ENCODE measurements at places on chromosomes 2 and 18.

DNA sequence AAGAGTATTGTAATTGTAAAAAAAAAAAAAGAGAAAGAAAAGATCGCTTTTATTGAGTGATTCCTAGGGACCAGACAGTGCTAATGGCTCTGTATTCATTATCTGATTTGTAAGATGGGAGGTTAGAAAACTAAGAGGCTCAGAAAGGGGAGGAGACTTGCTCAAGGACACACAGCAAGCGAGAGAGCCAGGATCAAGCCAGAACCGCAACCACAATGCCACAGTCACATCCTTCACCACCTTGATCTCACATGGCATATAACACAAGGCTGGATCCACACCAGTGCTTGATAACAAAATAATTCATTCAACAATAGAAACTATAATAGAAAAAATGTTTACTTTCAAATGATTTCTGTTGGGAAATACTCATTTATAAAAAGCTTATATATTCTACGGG, 37.5 kb downstream of the TFCP2L1 start:
- no peak for DNase-seq

DNA sequence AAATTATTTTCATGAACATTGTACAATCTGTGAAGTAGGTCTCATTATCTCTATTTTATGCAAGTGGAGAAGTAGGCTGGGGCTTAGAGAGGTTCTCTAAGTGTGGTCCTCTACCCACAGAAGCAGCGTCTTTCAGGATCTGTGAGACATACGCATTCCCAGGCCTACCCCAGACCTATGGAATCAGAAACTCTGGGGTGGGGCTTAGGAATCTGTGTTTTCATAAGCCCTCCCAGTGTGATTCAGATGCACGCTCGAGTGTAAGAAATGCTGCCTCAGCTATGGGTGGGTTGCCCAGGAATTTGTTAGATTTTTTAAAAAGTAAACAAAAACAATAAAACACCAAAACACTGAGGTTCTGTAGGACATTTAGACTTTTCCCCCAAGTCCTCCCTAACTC, 14.8 kb upstream of the ZAP70 start:
- DNase-seq, result no peak

DNA sequence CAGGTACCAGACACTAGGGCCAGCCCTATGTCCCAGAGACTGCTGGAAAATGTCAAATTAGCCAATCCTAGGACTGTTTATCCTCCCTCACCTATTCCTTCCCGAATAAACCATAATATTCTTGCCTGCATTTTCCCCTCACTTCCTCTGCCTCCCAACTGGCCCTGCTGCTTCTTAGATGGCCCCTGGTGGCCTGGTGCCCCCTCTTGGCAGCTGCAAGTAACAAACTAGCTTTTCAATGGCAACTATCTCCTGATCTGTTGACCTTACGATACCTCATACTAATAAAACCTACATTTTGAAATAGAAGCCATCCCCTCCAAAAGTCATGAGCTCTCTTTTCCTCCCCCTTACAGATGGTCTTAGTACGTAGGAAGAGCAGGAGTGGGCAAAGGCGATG, 132.0 kb downstream of the ALPK2 start:
- DNase-seq, result peak; percentile 44

DNA sequence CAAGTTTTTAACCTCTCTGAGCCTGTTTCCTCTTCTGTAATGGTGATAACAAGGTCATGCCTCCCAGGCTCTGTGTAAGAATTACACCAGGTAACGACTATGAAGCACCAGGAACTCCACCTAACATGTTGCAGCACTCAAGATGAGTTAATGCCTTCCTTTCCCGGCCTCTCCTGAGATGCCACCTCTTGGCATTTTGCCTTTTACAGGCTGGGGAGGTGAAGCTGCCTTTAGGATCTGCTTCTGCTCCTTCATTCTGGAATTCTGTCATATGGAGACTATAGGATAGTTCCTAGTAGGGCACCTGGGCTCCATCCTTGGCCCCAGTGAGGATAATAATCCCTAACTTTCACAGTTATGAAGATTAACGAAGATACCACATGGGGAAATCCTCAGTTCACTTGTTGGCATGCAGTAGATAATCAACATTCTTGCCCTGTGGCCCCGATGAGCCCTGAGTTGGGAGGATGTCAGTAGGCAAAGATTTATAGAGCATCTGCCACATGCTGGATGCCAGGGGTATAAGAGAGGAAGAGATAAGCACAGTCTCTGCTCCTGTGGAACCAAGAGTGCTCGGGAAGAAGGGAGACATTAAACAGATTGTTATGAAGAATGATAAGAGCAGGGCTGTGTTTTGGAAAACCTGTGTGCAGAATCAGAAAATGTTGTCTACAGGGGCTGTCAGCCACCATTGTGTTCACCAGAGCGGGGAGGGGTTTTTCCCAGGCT, 43.9 kb upstream of the KCNF1 start:
- no peak for DNase-seq

DNA sequence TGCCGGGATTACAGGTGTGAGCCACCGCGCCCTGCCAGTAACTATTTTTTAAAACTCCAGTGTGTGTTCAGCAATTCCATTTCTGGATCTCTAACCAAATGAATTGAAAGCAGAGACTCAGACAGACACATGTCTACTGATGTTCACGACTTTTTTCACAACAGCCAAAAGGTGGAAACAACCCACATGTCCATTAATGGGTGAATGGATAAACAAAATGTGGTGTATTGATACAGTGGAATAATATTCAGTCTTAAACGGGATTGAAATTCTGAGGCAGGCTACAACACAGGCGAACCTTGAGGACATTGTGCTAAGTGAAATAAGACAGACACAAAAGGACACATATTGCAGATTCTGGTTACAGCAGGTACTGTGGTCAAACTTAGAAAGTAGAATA, 55.0 kb downstream of the DDX1 start:
- no peak for DNase-seq

DNA sequence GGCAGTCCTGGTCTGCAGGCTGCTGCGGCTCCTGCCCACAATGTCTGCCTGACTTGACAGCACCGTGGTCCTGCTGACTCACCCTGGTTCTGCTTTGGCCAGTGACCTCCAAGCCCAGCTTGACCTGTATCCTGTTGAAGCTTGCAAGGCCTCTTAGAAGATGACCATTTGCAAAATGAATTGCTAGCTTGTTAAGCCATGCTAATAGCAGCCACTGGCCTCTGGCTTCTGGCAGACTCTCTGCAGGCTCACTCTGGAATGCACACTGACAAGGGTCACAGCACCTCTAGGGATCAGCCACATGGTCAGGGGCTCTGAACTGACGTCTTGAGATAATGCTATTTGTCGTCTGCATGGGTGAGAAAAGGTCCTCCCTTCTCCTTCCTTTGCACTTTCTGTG, 25.9 kb downstream of the CNGA3 start:
- DNase-seq, result no peak

GRCh38 chr2:46711156-46711555, 204.4 kb downstream of the MCFD2 start:
- DNase-seq, result no peak

- DNase-seq, result no peak
Observed at GRCh38 chr2:239224955-239225354, 175.9 kb downstream of the HDAC4 start.

- DNase-seq, result peak; percentile 98
Observed at GRCh38 chr18:46167971-46168370, 63.8 kb downstream of the HAUS1 start.

GRCh38 chr2:17107151-17107550, 411.1 kb downstream of the RAD51AP2 start:
- no peak for DNase-seq

GRCh38 chr2:136718273-136718672, 47.1 kb upstream of the THSD7B start:
- no peak for DNase-seq

DNA sequence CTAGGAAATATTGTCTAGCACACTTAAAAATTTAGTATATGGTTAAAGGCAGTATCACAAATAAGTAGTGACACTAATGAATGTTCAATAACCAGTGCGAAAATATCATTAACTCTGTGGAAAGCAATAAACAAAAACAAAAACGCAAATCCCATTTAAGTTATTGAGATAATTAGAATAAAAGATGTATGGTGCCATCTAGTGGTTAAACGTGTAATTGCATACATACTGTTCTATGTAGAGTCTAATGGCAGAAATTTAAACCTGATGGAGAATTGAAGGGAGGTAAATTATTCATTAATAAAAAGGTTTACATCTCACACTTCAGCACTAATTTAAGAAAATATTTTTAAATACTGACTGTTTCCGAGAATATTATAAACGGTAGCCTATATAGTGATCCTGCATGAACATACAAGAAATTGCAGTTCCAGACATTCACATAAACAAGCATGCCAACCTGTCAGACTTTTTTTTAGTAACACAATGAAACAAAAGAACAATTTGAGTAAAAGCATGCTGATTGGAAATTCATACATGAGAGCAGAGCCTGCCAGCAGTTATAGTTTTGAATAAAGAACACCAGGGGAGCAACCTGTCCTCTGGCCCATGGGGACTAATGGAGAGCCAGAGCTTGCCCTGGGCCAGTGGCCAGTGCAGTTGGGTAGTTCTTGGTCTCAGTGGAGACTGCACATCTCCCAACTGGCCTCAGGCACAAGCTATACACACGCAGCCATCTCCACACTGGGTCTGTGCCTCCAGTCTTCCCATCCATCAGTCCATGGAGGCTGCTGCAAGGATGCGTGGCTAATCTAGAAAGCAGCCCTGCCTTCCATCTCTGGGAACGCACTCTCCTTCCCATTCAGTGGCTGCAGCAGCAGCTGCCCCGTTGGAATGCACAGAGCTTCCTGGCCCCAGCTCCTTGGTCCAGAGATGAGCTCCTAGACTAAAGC, 28.0 kb downstream of the GCG start:
- peak; percentile 82 for DNase-seq

DNA sequence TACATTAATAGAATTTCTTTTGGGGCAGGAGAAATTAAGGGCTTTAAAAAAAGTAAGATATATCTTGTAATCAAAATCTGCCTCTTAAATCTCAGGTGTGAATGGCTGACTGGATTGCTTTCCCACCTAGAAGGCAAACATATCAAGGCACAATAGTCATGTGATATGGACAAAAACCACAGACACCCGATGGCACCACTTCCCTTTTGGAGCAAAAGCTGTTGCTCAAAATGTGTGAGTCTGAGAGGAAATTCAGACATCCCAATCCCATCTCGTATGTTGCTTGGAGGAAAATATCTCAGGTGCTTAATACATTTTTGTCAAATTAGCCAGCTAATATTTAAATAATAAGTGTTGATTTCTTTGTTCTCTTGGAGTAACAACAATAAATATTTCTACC, 120.7 kb downstream of the KCNF1 start:
- no peak for DNase-seq

GRCh38 chr2:121608967-121609366, 40.3 kb downstream of the CLASP1 start:
- DNase-seq, result no peak

GRCh38 chr2:197873293-197873701, 68.9 kb downstream of the PLCL1 start:
- DNase-seq, result no peak

- no peak for DNase-seq
Observed at GRCh38 chr2:148013876-148014275, 6.7 kb downstream of the ORC4 start.

DNA sequence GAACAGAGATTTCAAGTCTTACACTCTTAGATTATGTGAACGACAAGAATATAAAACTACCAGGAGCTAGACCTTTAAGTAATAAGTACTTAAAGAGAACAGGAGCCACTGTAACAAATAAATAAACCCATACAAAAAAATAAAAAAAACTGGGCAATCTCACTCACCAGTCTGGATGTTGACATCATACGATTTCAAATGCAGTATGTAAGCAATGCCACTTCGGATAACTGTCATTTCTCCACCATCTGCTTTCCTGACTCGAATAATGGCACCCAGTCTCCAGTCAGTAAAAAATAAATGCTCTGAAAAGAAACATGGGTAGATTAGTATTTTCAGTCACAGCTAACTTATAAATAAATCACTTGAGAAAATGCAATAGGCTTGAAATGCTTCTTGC, 115.1 kb downstream of the LRP2 start:
- DNase-seq, result no peak

DNA sequence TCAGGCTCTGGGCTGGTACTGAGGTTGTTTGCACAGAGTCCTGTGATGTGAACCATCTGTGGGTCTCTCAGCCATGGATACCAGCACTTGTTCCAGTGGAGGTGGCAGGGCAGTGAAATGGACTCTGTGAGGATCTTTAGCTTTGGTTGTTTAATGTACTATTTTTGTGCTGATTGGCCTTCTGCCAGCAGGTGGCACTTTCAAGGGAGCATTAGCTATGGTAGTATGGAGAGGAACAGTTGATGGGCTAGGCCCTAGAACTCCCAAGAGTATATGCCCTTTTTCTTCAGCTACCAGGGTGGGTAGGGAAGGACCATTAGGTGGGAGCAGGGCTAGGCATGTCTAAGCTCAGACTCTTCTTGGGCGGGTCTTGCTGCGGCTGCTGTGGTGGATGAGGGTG, 257.0 kb upstream of the GYPC start:
- DNase-seq, result peak; percentile 37

GRCh38 chr2:102764083-102764482, 2.3 kb downstream of the TMEM182 start:
- no peak for DNase-seq

- DNase-seq, result no peak
Observed at GRCh38 chr2:166969486-166969885, 81.2 kb downstream of the XIRP2 start.

GRCh38 chr2:152379089-152379488, 44.1 kb downstream of the FMNL2 start:
- DNase-seq, result no peak

DNA sequence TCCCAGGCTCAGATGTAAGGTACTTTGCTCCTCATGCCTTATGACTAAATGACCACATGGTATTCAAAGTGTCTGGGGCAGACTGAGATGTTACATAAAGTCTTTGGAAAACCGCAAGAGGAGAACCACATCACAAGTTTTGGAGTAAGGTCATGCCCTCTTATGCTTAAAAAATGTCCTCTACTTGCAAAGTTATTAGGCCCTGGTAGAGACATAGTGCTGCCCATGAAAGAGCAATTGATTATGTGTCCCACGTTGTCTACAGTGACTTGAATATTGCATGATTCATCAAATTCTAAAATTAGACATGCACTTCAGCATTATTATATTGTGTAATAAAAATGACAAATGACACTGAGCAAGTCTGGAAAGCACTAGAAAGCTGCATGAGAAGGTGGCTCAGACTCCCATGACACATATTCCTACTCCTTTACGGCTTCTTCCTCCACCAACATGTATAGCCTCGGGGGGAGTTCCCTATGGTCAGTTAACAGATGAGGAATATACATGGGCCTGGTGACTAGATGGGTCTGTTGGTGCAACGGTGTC, 602.6 kb upstream of the VRK2 start:
- DNase-seq, result no peak

DNA sequence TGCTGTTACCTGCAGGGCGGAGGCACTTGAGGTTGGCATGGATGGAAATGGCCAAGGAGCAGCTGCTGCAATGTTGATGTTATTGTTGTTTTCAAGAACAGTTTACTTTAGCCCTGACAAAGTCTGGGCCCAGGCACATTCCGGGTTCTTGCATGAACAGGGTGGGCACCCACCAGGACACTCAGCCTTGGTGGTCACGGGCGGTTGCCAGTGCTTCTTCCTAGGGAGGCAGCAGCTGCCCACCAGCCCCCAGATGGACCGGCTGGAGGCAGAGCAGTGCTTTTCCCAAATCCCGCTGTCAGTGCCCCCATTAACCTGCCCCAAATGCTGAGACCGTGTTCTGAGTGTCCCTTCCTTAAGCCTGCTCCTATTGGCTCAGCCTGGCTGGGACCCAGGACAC, 38.5 kb upstream of the B3GNT7 start:
- DNase-seq, result no peak

All from NAMALWA (cell line).